Activated T-cell treated with anti-CD3 and anti-CD28 coated beads for 4 hours (primary cell): ENCODE measurements at places on chromosomes 5 and 9.

- DNase-seq = no peak
These were observed 32.4 kb upstream of the STX17 start for GRCh38 chr9:99873943-99874584.

GRCh38 chr5:172636279-172637050, 4.6 kb upstream of the NEURL1B start:
- DNase-seq = no peak

DNA sequence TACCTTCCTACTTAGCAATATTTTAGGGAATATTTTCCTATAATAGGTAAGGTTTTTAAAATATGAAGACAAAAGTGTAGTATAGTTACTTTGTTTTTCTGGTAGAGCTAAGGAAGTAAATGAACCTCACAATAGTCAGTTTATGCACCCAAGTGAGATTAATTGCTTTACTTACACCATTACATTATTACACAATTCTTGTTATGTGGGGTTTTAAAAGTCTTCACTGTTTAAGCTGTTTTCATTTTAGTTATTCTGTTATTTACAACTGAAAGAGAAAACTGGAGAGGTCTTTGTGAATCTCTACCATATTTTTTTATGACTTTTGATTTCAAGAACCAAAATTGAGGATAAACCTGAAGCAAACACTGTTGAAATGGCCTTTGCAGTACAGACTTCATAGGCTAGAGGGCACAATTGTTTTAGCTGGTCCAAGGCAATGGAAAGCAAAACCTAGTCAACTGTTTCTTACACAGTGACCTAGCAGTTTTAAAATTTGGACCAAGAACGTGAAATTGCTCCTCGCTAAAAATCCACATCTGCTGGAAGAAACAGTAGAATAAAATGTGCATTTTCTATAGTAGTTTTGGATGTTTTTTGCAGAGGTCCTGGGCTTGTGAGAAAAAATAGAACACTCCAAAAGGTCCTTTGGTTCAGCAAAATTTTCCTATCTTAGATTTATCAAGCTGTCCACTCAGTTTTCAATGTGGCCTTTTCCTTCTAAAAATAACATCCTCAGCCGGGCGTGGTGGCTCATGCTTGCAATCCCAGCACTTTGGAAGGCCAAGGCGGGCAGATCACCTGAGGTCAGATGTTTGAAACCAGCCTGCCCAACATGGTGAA, 66.4 kb upstream of the FER start:
- DNase-seq = no peak

GRCh38 chr5:33721491-33722200, 170.1 kb downstream of the ADAMTS12 start:
- no peak for DNase-seq

- DNase-seq = no peak
These were observed 14.1 kb downstream of the ZER1 start for GRCh38 chr9:128757602-128758001.

GRCh38 chr9:4879115-4879558, 86.4 kb downstream of the RCL1 start:
- no peak for DNase-seq

DNA sequence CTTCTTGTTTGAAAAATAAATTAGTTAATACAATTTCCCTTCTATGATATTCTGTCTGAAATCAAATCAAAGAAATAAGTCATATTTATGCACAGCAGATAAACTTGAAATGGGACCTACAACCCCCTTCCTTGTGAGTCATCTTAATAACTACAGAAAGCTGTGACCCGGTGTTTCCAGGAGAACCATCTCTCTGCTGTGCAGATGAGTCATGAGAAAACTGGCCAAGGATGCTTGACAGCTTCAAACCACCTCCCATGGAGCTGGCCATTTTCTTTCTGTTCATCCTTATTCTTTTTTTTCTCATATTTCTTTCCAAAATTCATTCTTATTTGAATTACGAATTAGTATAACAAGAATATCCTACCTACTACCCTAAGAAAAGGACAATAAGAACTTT, 43.4 kb upstream of the NR4A3 start:
- DNase-seq = no peak

GRCh38 chr5:76143884-76144283, 60.7 kb downstream of the SV2C start:
- no peak for DNase-seq
